ENCODE measurements at places on chromosomes 1 and 21.

- no peak for ATAC-seq
These were observed 10.3 kb upstream of the FAM20B start for GRCh38 chr1:179015396-179015795.

- peak; percentile 19 for ATAC-seq
These were observed 5.0 kb downstream of the SLC22A15 start for GRCh38 chr1:115980998-115981993.

GRCh38 chr1:81802707-81803430 lies 2.1 kb downstream of the ADGRL2 start:
- ATAC-seq: peak; percentile 62

DNA sequence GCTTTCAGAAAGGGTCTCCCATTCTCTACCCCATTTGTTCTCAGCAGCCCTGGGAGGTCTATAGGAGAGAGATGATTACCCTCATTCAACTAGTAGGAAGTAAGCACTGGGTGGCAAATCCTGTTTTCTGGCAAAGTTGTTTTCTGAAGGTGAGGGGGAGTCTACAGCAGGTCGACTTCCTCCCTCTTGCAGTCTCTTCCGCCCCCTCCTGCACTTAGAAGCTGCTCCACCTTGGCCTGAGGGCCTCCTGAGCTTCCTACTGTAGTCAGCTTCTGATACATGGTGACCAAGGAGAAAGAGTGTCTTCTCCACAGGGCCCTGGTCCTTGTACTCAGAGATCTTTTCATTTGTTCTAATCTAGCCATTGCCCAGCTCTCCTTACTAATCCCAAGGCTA lies 93.1 kb downstream of the RGL1 start:
- no peak for ATAC-seq

DNA sequence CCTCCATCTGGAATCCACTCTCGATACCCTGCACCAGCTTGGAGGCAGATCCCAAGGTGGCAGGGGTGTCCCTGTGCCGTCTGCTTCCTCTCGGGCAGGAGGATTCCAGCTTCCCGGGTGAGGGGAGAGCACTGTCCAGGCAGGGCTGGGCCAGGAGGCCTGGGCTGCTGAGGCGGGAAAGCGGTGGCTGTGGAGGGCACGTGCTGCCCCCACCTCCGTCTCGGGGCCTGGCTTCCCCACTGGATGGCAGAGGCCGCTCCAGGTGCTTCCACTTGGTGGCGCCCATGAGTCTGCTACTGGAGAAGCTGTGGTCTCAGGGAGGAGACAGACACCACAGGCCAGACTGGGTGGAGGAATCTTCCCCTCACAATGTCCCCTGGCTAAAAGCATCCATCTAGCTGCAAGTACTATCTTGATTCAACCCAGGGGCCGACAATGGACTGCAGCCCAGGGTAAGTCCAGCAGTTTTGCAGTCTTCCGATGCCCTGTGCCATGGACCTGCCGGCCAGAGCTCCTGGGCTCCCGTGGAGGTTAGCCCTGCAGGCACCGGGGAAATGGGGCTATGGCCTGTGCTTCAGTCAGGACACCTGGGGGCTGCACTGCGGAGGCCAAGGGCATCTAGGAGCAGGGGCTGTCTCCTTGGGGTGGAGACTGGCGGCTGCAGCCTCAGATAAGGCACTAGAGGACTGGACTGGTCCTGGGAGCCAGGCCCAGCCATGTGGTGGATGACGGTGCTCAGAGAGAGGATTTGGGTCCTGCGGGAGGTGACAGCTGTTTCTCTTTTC lies 41.3 kb upstream of the EIF4G3 start:
- peak; percentile 26 for ATAC-seq

DNA sequence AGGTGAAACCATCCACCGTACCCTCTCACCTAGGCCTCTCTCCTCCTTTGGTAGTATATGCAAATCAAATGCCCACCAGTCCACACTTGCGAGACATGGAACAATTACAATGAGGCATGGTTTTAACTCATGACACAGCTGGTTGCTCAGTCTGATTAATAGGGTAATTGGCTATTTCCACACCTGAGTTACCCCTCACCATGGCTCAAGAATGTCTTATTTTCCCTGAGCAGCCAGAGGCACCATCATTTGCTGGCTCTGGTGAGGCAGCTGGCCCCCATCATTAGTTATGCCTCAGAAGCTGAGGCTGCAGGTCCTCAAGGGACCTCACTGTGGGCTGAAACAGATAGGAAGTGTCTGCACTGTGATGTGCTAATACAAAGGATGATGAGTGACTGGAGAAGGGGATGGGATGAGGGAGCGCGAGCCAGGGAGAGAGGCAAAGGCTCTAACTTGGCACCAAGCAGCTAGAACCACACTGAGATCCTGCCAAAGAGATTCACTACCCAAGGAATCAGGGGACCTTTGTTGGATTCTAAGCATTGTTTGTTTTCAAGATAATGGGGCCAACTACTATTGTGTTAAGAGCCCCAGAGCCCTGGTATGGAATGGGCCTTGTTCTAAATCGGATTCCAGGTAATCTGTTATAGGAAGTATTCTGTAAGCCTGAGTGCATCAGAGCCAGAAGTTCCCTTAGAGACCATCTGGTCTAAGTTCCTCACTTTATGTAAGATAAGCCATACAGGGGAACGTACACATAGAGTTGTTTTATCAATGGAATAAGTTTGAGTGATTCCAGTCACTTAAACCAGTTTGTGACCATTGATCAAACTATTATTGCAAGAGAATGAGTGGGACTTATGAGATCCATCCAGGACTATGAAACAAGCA lies 80.0 kb upstream of the CNTN2 start:
- ATAC-seq: no peak

GRCh38 chr1:172254521-172255222 lies 165.8 kb upstream of the C1orf105 start:
- ATAC-seq: no peak

GRCh38 chr1:221416723-221417122 lies 325.2 kb downstream of the DUSP10 start:
- no peak for ATAC-seq

- ATAC-seq: no peak
These were observed 59.0 kb upstream of the ATP2B4 start for GRCh38 chr1:203567596-203567995.

- no peak for ATAC-seq
These were observed 5.0 kb downstream of the ALPL start for GRCh38 chr1:21514245-21514644.

DNA sequence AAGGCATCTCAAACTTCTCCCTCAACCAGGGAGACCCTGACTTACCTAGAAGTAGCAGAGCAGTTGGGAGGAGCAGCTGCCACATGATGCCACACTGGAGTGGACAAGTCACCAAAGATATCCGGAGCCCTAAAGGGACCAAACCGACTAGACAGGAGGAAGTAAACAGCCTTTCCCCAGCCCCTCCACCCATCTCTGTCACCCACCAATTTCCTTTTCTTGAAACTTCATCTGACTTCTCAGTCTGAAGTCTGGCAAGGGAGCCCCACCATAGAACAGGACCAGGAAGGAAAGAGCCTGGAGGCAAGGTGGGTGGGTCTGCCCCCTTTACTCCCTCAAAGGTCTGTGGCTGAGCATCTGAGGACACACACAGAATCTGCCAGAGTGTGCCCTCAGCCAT lies at the start of gene FCGR3A:
FCGR3A (minus strand) TSS at position 167 of the 400 bp plus-strand sequence; CDS start at position 85, 82 bp downstream.
- no peak for ATAC-seq

DNA sequence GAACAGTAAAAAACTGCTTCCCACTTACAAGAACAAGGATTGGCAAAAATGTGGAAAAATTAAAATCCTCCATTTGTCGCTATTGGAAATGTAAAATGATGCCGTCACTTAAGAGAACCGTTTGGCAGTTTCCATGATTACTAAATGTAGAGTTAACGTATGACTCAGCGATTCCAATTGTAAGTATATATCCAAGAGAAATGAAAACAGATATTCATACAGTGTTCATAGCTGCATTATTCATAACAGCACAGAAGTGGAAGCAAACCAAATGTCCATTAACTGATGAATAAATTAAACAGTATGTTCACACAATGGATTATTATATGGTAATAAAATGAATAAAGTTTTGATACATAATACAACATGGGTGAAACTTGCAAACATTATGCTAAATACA lies 971.0 kb downstream of the AMY1C start:
- no peak for ATAC-seq

GRCh38 chr1:200739702-200740570 lies 1.2 kb downstream of the CAMSAP2 start:
- no peak for ATAC-seq

DNA sequence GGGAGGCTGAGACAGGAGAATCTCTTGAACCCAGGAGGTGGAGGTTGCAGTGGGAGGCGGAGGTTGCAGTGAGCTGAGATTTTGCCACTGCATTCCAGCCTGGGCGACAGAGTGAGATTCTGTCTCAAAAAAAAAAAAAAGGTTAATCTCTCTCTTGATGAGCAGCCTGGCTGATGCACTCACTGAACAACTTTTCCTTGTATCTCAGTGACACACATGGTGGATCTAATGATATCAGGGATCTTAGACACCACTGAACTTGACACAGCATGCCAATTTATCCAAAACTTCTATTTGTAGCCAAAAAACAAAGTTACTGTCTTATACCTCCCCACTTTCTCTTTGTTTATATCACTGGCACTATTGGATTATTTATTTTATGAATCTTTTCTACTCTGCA lies 16.2 kb downstream of the RHBDL2 start:
- ATAC-seq: no peak

DNA sequence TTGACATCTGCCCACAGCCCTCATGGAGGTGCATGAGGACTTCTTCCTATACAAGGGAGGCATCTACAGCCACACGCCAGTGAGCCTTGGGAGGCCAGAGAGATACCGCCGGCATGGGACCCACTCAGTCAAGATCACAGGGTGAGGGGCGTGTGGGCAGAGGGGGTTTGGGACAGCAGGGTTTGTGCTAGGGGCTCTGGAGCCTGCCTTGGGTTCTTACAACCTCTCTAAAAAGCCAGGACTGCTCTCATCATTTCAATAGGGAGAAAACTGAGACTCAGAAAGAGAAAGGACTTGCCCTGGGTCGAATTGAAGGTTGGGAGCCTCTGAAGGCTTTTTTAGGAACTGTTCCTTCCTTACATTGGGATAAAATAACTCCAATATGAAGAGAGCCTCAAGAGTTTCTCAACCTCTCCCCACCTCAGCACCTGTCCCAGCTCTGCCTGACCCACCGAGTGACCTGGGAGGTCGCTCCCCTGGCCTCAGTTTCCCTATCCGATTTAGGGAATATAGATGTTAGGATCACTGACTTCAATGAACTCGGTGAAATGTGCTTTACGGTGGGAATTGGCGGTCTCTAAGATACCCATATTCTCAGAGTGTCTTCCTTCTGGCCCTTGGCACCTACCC lies 9.5 kb downstream of the TINAGL1 start:
- ATAC-seq: no peak

DNA sequence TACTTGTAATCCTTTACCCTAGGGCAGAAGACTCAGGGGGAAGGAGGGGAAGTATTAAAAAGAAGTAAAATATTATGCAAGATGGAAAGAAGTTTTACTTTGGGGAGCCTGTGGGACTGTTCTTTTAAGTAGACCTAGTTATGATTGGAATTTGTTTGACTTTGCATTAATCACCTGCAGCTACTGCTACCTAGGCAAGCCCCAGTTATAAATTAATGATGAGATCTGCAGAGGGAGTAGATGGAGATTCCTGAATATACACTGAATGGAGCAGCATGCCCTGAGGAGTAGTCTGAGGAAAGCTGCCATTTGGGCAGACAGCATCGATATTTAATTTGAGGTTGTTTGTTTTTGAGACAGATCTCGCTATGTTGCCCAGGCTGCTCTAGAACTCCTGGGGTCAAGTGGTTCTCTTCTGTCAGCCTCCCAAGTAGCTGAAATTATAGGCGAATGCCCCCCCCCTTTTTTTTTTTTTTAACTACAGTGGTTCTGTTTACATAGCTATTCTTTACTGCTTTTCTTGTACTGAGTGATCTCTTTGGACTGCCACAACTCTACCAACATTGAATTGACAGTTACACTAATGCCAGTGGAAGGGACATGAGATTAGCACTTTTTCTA lies 81.4 kb upstream of the SERTAD4 start:
- no peak for ATAC-seq

DNA sequence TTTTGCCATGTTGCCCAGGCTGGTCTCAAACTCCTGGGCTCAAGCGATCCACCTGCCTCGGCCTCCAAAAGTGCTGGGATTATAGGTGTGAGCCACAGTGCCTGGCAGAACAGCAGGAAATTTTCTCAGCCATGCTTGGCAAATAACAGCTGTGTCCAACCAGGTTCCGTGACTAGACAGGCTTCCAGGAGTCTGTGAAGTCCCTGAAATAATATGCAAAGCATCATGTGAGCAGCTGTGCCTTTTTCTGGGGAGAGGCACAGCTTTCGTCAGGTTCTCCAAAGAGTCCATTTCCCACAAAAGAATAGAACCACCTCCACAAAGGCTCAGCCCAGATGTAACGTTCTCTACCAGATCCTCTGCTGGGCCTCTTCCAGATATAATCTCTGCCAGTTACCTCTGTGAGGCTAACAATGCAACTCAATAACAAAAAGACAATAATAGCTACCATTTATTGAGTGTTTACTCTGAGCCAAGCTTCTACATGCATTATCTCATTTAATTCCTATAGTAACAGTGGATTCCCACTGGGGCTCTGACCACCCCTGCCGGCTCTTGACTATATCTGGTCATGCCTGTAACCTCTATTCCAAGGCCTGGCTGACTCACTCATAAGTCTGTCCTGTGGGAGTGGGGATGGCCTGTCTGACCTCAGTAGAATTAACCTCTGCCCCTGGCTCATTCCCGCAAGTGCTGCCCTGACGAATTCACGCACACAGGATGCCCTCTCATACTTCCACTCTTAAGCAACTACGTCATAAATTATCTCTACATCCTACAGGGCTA lies 4.0 kb upstream of the NKAIN1 start:
- no peak for ATAC-seq

- peak; percentile 11 for ATAC-seq
These were observed 18.5 kb downstream of the FAM89A start for GRCh38 chr1:231021540-231022031.

GRCh38 chr1:196563768-196564167 lies 44.5 kb downstream of the KCNT2 start:
- no peak for ATAC-seq

DNA sequence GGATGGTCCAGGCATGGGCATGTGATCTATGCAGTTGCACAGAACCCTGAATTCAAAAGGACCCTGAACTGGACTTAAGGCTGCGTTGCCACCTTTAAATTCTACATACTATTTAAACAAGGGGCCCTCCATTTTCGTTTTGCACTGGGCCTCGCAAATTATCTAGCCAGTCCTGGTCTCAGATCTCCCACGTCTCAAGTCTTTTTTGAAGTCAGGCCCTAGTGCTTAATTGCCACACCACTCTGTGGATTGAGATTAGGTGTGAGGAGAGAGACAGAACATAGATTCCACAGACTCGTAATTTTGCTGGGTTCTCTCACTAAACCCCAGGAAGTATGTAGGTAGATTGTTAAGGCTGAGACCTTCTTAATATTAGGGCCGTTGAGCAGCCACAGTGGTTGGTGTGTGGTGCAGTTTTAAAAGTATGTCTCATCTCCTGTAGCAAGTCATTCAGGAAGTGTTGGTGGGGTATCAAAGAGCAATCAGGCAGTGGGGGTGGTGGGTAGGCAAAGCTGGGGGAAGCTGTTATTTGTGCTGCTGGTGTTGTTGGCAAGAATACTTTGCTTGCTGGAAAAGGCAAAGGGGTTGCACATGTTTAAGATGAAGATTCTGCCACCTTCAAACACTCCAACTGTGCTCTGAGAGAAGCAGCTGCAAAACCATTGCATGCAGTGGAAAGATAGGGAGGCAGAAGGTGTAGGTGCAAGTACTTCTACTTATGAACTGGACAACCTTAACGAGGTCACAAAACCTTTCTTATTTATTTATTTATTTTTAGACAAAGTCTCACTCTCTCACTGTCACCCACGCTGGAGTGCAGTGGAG lies 11.2 kb downstream of the CD84 start:
- ATAC-seq: no peak
